ENCODE measurements at places on chromosomes 11 and 22.

DNA sequence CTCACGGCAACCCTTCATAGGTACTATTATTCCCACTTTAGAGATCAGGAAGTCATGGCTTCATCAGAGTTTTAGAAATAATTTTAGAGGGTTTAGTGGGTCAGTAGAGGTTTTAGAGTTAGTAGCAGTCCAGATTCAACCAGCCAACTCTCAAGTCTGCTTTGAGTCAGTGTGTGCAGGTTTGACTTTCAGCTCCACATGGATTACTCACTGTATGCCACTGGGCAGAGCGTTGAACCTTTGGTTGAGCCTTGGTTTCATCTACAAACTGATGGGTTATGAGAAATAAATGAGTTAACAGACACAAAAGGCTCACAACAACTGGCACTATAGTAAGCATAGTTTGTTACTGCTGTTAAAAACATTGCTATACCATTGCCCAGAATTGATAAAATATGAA, 19.0 kb upstream of the TP53AIP1 start:
- no peak for DNase-seq

DNA sequence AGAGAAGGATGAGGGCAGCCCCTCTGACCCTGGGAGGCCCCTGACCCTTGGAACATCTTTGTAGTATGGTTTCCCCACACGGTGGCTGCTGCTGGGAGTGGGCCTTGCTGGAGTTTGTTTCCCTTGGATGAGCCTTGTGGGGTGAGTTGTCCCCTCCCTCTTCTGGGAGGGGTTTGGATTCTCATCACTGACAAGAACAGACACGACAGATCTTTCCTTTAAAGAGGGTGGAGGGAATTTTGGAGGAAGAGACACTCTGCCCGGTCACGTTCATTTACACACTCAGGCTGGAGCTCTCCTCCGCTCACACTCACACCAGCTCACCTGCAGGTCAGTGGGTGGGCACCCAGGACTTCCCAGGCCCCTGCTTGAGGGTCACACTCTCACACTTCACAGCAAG, 31.7 kb downstream of the POU2F3 start:
- no peak for DNase-seq

DNA sequence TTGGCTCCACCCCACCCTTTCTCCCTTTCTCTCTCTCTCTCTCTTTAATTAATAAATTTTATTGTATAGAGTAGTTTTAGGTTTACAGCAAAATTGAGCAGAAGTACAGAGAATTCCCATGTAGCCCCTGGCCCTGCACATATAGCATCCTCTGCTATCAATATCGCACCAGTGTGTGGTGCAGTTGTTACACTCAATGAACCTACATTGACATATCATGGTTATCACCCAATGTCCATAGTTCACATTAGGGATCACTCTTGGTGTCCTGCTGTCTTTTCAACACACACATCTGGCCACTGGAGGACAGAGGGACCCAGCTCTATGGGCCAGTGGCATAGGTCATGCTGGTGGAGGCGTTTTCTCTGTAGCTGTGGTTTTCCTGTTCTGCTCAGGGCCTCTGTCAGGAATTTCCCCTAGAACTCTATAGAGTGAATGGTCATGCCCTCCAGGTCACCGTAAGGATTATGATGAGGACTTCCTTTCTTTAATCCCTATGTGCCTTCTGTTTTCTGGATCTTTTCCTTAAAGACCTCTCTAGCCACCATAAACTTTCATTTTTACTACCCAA, 98.2 kb upstream of the NAV2 start:
- no peak for DNase-seq

GRCh38 chr11:76524919-76525318, 80.1 kb downstream of the EMSY start:
- DNase-seq = no peak

All from WERI-Rb-1 (cell line).